ENCODE measurements at places on chromosomes 2 and 18. TPM values are rescaled to one million over a fixed set of nuclear protein-coding genes. Genes with fewer than 3 reads are reported as not detected.
A peak's percentile ranks its signal among the peaks of the same experiment; 100 is the strongest.

DNA sequence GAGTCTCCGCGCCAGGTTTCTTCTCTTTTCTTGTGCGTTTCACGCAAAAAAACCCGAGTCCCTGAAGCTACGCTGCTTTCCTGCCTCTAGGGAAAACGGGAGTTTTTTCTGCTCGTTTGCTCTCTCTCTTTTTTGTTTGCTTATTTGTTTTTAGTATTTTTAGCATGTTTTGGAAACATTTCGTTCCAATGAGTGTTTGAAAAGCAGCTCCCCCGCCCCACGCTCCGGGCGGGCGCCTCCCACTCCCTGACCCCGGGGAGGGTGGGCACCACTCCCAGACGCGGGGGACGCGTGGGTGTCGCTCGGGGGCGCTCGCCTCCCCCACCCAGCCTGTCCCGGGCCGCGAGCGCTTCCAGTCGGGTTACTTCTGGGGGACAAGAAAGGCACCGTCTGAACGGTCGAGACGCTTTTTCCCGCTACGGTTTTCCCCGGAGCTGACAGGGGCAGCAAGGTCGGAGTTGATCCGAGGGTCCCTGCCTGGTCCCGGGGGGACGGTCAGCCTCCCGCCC lies 446 bp upstream of the EFHD1 start:
- DNase-seq, result no peak

- no peak for DNase-seq
Observed at GRCh38 chr18:8744038-8744437, 38.7 kb downstream of the MTCL1 start.

The ARHGAP15 gene
- total RNA-seq, result 5.8 TPM

The HTR2B gene
- 0.89 TPM for total RNA-seq

- DNase-seq, result no peak
Observed at GRCh38 chr2:226755631-226756030, 44.0 kb downstream of the IRS1 start.

GRCh38 chr18:21598726-21599584 lies 1.5 kb downstream of the ESCO1 start:
- DNase-seq, result peak; percentile 32

GRCh38 chr18:9810299-9810698 lies 75.5 kb upstream of the TXNDC2 start:
- DNase-seq, result no peak

- peak; percentile 86 for DNase-seq
Observed at GRCh38 chr2:102806250-102806837, 44.5 kb downstream of the TMEM182 start.

The SPEG gene
- 7.4 TPM for total RNA-seq

The C18orf54 gene
- not detected for total RNA-seq

- no peak for DNase-seq
Observed at GRCh38 chr2:30454571-30454970, 7.5 kb downstream of the LCLAT1 start.

The IRS1 gene
- total RNA-seq, result 8.4 TPM

GRCh38 chr2:95761556-95761955 lies 169.8 kb downstream of the TRIM43 start:
- no peak for DNase-seq

GRCh38 chr2:98898423-98898841 lies 37.6 kb downstream of the CRACDL start:
- DNase-seq, result no peak

- peak; percentile 27 for DNase-seq
Observed at GRCh38 chr18:39946623-39947061, 2008.4 kb upstream of the PIK3C3 start.

DNA sequence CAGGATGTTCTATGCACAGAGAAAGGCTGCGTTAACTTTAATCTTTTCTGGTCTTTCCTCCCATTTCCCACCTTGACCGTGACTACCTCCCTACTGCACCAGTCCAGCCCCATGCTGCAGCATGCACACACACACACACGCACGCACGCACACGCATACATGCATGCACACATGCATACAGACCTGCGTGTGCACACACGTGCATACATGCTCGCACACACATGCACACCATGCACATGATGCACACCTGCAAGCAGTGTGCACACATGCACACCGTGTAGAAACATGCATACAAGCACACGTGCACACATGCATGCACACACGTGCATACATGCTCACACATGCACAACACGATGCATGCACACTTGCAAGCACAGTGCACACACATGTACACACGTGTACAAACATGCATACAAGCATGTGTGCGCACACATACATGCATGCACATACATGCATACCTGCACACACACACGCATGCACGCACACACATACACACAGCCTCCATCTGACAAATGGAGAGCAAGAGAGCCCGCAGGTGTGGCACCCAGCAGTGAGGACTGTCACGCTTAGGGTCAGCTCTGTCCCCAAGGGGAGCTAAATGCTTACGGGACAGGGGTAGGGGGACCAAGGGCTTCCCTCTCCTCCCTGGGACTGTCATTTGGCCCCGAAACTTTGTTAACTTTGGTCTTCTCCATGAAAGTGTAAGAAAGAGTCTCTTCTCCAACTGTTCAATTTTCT lies 18.2 kb downstream of the SNORC start:
- no peak for DNase-seq

GRCh38 chr2:8204711-8205110 lies 477.1 kb upstream of the ID2 start:
- no peak for DNase-seq

DNA sequence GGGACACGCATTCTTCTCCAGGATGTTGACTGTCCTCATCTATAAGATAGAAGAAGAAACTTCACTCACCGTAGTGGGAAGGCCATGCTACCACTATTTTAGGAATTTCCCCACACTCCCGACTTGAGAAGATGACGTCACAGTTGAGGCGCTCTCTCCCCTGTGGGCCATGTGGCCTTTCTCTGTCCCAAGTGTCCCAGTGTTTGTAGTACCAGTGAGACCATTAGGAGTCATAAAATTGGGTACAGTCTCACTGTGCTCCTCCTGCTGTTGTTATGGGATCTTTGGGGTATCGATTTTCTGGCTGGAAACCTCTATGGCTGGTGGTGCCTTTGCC lies 7.2 kb upstream of the SNTG2 start:
- no peak for DNase-seq

DNA sequence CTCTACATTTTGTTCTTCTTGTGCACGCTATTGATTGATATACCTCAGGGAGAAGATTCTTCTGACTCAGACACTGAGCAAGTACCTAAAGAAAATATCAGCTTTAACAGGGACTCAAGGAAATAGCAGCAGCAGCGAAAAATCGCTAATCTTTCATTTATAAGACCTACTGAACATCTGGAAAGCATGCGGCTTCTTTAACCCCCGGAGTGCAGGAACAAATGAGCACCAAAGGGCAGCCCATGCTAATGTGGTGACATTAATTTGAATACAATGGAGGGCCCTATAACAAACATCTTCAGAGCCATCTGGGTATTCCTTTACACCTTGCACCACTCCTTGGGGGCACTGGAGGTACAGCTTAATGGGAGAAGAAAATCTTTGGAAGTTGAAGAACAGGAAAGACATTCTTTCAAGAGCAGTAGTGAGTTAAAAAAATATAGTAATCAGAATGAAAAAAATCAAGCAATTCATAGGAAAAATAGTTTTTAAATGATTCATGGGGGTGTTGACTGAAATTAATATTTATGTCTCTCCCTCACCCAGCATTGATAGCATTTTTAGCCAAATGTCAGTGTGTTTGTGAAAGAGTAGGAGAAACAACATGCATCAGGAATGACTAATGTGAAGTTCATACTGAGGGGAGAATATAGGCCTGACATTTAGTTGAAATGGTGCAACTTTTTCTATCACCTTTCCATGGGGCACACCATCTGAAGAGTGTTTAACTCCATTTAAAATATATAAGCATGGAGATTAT lies 281.7 kb downstream of the HRH4 start:
- DNase-seq, result no peak

GRCh38 chr2:109197491-109198418 lies 68.8 kb downstream of the SH3RF3 start:
- no peak for DNase-seq

GRCh38 chr2:45494275-45494977 lies 116.6 kb downstream of the SRBD1 start:
- peak; percentile 87 for DNase-seq

- peak; percentile 31 for DNase-seq
Observed at GRCh38 chr18:12246849-12247808, 7.0 kb upstream of the CIDEA start.

DNA sequence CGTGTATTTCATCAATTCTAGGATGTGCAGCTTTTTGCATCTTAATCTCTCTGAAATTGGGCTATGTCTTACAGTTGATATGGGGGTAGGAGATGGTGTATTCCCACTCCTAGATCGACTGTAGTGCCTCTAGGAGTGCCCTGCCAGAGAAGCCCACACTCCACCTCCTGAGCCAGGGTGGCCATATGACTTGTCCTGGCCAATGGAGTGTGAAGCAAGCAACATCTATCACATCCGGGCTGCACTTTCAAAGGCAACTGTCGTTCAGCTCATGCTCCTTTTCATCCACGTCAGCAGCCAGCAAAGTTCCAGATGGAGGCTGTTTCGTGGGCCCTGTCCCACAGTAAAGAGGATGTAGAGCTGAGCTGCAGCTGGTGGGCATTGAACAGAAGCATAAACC lies 149.4 kb upstream of the SLC1A4 start:
- peak; percentile 56 for DNase-seq

- no peak for DNase-seq
Observed at GRCh38 chr2:64586883-64587481, 62.9 kb downstream of the AFTPH start.

GRCh38 chr18:407626-408224 lies 92.8 kb downstream of the COLEC12 start:
- DNase-seq, result no peak

DNA sequence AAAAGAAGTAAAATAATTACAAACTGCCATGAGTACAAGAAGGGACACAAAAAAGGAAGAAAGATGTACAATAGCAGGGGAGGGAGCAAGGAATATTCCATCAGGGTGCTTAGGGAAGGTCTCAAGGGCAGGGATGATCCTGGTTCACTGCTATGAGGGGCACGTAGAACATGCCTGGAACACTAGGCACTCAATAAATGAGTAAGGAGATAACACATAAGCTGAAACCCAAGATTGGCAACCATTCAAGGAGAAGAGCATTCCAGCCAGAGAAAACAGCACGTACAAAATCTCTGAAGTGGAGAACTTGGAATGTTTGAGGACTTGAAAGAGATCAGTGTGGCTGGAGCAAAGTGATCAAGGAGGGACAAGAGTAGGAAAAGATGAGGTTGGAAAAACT lies 103.2 kb downstream of the FAM161A start:
- DNase-seq, result no peak

The ATP6V1B1 gene
- total RNA-seq, result not detected

DNA sequence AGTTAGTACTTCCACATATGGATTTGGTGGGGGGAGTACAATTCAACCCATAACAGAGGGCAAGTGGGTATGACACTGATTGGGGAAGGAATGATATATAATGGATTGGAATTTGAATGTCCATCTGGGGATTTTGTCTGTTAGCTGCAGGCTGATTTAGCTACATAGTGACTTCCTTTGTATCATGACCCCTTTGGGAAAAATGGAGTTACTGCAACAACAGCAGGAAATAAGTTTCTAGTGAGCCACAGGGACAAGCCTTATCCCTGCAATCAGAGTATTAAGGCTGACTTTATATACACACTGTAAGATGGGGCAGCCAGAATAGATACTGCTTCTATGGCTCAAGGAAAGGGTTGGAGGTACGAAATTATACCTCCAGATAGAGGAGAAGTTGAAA lies 404.4 kb upstream of the MEIS1 start:
- DNase-seq, result no peak

The TMEM200C gene
- total RNA-seq, result not detected

The POTEI gene
- not detected for total RNA-seq

DNA sequence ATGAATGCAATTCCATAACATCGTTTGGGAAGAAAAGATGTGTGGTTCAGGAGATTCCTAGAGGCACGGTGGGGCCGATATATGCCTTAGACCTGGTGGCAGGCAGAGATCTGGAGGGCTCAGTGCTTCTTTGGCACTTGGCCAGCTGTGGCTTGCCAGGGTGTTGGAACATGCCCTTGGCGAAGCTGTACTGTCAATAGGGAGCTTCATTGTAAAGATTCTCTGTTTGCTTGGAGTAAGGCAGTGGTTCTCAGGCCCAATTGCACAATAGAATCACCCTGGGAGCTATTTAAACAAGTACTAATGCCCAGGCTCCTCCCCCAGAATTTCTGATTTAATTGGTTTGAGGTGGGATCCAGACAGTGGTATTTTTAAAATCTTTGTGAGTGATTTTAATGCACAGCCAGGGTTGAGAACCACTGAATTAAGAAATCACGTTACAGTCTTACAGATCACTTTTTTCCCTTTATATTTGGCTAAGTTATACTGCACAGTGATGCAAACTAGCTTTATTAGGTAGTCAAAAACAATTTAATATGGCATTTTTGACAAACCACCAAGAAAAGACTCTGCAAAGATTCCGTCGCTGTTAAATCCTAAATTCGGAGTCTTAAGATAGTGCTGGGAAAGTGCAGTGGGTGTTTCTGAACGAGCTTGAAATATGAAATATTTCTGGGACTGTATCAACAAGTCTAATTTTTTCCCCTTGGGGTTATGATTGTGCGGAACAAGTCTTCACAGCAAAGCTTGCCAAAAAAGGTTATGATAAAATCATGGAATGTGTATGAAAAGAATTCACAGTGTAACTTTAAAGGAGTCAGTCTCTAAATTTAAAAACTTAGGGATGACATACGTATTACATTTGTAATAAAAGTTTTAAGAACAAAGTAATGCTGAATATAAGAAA lies 78.0 kb downstream of the CRIM1 start:
- DNase-seq, result peak; percentile 58

GRCh38 chr2:46858702-46859090 lies 56.9 kb downstream of the MCFD2 start:
- DNase-seq, result no peak

The FER1L5 gene
- not detected for total RNA-seq

DNA sequence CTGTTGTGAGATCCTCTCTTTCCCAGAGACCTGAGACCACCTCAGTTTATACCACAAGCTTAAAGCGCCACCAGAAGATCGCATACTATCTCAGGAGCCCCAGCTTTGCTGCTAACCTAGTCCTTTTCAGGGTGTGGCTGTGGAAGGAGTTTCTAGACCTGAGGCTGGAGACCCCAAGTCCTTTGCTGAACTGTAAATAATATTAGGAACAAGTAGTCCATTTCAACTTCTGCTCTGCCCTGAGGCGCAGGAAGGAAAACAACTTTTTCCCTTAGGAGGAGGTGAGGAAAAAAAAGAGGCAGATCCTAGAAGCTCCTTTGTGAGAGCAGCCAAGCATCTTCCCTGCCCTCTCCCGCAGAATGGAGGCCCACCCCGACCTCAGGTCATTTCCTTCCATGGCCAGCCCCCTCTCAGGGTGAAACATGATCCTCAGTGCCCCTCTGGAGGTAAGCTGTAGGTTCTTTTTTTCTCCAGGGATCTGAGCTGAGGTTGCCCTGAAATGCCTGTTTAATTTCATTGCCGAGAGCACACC lies 122.8 kb upstream of the LGALSL start:
- no peak for DNase-seq

GRCh38 chr2:65786765-65787164 lies 354.4 kb upstream of the SPRED2 start:
- no peak for DNase-seq

DNA sequence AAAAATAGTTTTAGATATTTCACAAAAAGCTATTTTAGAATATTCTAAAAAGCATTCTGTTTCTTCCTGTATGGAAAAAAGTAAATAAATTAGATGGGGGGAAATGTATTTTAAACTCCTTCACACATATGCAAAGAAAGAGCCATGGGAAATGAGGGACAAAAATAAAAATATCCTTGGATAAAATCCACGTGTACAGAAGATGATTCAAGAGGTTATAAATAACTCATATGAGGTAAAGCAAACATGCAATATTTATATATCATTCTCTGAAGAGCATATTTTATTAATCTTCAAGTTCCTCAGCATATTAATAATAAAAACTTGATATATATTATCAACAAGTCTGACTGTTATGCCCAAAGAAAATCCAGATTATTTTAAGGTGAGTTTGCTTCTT lies 8.8 kb upstream of the GFPT1 start:
- no peak for DNase-seq
